ENCODE measurements at places on chromosomes 1 and 21.

- no peak for DNase-seq
Observed at GRCh38 chr1:199403531-199404116, 623.9 kb upstream of the NR5A2 start.

DNA sequence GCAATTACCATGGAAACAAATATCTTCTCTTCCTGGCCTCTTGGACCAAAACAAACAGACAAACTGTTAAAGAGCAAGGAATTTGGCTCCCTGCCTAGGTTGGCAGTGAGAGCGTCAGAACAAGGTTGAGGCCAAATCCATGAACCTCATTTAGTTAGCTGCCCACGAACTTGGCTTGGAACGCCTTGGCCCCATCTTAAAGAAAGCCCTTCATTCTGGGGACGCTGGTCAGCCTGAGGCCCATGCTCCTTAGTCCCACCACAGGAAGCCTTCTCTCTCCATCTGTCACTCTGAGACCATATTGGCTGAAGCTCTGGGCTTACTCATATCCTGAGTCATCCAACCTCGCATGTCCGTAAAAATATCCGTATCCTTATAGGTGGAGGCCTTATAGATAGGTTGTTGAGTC lies 62.4 kb upstream of the DIRAS3 start:
- DNase-seq = no peak

DNA sequence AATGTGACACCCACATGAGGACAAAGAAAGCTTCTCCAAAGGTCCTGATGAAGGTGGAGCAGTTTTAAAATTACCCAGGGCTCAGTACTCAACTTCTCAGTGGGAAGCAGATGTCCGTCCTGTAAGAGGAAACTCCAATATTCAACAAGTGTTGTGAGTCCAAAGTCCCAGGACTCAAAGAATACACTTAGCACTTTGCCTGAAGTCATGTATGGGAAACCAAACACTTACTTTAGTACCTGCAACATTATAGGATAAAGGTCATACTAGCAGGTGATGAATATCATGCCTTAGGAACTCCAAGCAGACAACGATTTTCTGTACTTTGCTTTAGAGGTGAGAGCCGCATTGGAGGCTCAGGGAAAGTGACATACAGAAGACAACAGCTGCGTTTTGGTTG lies 37.2 kb upstream of the ST6GALNAC3 start:
- no peak for DNase-seq

GRCh38 chr1:92117526-92117925 lies 37.4 kb downstream of the BTBD8 start:
- DNase-seq = no peak

GRCh38 chr1:9700340-9700739 lies 48.8 kb downstream of the PIK3CD start:
- no peak for DNase-seq

- no peak for DNase-seq
Observed at GRCh38 chr1:221856228-221857093, 114.6 kb upstream of the DUSP10 start.

Data from effector memory CD4-positive, alpha-beta T cell (primary cell).